Stimulated activated CD4-positive, alpha-beta T cell treated with anti-CD3 and anti-CD28 coated beads, Interleukin-4, amount 100 ng/mL, for 1 hour (primary cell): ENCODE measurements at places on chromosomes 13 and 19.

GRCh38 chr19:4374498-4375163 is 25.7 kb downstream of the SH3GL1 start:
- no peak for DNase-seq

- DNase-seq: no peak
Observed at GRCh38 chr19:4234142-4234861, 5.0 kb downstream of the EBI3 start.

DNA sequence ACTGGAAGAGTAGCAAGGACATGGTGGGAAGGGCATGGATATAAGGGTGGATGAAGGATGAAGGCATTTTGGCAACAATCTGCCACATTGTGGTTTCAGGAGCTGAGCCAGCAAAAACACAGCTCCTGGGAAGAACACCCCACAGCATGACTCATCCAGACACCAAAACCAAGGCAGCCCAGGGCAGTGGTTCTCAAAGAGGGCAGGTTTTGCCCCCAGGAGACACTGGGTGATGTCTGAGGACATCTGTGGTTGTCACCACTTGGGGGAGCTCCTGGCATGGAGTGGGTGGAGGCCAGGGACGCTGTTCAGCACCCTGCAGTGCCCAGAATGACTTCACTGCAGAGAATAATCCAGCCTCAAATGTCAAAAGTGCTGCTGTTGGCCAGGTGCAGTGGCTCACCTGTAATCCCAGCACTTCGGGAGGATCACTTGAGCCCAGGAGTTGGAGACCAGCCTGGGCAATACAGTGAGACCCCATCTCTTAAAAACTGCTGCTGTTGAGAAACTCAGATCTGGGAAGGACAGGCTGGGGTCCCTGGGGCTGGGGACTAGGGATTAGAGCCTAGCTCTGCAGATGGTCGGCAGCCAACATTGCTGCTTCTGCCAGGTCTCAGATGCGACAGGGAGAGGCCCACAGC is 16.1 kb downstream of the ZFR2 start:
- peak; percentile 23 for DNase-seq

DNA sequence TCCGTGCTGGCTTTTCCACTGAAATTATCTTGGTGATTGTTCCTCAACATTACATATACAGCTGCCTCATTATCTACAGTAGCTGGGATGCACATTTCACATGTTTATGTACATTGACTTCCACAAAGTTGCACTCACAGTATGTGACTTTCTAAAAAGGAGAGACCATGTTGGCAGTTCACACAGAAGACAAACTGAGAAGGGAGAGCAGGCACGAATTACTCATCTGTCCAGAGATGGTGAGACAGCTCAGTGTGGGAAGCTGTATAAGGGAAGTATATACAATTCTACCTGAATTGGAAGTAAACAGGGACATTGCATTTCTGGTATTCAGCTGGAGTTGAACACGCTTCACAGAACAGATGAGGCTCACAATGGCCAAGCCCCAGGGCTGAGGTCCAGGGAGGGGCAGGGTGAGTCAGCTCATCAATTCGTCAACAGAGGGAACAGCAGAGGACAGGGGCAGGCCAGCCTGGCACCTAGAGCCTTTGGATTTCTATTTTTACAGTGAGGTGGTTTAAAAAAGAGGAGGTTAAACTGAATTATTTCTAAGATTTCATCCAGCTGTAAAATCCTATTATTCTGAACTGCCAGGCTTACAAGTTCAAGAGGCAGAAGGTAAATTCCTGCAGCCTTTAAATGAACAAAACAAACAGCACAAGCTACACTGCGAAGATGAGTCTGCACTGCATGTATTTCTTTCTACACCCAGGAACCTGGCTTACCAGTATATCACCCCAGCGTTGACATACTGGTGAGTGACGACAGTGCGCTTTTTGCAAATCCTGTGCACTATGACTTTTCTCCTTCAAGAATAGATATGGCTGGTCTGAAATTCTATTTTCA is 9.8 kb downstream of the PARP4 start:
- no peak for DNase-seq

- DNase-seq: no peak
Observed at GRCh38 chr19:13010038-13010991, 15.0 kb downstream of the NFIX start.

DNA sequence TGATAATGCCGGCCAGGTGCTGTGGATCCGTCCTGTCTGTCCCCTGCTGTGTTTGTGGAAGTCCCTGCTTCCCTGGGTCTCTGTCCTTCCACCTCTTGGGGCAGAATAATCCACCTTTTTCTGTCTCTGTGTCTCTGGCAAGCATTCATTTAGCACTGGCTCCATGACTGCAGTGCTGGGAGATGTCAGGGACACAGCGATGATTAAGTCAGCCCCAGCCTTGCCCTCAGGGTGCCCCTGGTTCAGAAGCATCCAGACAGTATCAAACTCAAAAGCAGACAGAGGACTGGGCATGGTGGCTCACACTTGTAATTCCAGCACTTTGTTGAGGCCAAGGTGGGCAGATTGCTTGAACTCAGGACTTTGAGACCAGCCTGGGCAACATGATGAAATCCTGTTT is 1.5 kb downstream of the HIPK4 start:
- DNase-seq: no peak

GRCh38 chr13:50225193-50226155 is 210.2 kb downstream of the KCNRG start:
- DNase-seq: no peak

DNA sequence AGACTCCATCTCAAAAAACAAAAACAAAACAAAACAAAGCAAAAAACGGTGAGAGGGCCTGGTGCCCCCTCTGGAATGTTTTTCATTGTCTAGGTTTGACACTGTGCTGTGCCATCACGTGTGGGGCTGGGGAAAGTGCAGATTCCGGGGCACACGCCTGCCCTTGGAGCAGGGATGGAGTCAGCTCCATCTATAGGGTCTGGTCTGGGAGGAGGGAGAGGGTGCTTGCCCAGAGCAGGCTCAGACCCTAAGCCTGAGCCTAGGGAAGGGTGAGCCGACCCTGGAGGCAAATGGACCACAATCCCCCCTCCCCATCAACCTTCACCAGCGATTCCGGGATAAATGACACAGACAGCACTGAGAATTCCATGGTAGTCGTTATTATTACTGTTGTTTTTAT is 10.9 kb upstream of the ZBTB32 start:
- DNase-seq: no peak

- no peak for DNase-seq
Observed at GRCh38 chr13:19673473-19674430, 40.3 kb downstream of the MPHOSPH8 start.

DNA sequence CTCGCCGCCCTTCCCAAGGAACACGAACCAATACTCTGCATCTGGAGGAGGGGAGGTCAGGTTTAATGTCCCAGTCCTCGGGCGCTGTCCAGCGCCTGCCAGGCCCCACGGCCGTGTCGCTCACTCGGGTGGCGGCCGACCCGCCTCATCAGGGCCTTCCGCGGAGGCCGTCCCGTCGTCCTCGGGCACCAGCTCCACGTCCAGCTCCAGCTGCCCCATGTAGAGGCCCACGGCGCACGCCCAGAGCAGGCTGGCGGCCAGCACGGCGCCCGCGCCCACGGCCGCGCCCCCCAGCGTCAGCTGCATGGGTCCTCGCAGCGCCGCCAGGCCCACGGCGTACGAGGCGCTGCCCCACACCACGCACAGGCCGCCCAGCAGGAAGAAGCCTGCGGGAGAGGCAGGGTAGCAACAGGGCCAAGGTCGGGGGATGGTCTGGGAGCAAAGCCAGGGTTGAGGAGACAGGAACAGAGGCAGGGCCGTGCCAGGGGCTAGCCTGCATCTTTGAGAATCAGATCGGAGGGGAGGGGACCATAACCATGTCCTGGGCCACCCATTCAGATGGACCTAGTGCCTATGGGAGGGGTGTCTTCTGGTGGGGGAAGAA is 2.5 kb downstream of the TMEM160 start:
- no peak for DNase-seq

- no peak for DNase-seq
Observed at GRCh38 chr19:12205296-12205695, 42.4 kb downstream of the ZNF136 start.

DNA sequence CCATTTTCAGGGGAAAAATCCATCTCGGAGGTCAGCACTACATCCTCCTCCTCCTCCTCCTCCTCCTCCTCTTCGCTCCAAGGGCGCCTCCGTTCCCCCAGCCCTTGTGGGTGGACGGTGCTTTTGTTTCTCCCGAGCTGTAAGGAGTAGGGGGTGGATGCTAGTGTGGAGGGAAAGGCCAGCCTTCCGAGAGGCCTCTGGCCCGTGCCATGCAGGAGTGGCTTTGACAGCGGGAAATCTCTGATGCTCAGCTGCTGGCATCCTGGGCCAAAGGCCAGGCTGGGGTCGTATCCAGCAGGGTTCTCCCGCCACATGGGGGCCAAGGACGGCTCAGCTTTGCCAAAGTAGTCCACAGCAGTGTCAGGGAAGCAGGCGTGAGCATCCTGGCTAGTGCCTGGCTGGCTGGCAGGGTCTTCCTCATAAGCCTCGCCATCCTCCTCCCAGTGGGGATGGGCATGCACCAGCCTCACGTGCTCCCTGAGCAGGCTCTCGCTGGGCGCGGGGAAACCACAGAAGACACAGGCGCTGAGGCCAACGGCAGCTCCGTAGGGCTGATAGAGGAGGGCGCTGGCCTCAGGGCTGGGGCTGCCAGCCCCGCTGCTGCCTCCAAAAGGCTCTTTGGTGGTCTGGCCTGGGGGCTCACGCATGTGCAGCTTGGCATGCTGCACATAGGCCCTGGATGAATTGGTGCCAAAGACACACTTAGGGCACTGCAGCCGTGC is 10.5 kb downstream of the WIZ start:
- DNase-seq: no peak

- no peak for DNase-seq
Observed at GRCh38 chr13:77918391-77919245, at the start of gene EDNRB. Gene EDNRB, minus strand, starts transcription at chr13:77918831. Its CDS starts 258 bp downstream, at chr13:77918573.

DNA sequence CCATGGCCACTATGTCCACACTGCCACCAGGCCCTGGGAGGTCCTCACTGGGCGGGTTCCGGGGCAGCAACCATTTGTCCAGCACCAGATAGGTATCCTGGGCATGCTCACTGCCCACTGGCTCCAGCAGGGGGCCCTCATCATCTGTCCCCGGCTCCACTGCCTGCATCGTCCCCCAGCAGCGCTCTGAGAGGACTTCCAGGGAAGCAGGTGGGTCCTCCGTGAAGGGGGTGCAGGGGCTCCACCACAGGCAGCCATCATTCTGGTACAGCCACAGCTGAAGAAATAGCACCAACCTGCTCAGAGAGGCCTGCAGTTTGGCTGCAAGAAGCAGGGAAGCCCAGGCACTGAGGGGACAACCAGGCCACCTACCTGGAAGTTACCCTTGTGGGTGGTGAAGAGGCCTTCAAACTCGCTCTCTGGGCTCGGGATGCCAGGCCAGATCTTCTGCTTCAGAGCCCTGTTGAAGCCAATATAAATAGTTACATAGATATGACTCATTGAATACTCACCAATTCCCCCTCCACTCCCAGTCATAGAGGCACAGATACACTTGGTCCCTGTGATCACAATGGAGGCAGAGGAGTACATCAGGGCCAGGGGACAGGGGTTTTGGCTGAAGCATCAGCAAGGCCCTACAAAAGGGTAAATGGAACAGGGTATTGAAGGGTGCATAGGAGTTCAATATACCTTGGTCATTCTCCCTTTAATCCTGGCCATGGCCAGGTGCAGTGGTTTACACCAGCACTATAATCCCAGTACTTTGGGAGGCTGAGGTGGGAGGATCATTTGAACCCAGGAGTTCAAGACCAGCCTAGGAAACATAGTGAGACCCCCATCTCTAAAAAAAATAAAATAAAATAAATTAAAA is 4.1 kb downstream of the SWSAP1 start:
- no peak for DNase-seq

DNA sequence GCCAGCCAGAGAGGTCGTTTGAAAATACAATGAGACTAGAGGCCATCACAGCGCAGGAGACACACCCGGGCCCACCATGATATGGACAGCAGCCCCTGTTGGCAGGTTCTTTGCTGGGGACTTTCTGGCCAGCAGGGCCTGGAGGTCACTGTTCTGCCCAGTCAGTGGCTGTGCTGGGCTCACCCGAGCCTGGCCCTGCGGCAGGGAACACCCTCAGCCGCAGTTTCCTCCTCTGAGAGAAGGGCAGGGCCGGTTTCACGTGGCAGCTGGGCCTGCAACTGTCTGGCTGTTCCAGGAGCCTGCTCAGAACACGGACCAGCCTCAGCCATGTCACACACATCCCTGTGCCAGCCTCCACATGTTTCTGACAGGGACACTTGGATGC is 39.4 kb downstream of the ADPRHL1 start:
- no peak for DNase-seq

GRCh38 chr13:92649140-92649813 is 577.3 kb upstream of the GPC6 start:
- DNase-seq: no peak

GRCh38 chr13:45941261-45941660 is 89.7 kb upstream of the SIAH3 start:
- DNase-seq: no peak

DNA sequence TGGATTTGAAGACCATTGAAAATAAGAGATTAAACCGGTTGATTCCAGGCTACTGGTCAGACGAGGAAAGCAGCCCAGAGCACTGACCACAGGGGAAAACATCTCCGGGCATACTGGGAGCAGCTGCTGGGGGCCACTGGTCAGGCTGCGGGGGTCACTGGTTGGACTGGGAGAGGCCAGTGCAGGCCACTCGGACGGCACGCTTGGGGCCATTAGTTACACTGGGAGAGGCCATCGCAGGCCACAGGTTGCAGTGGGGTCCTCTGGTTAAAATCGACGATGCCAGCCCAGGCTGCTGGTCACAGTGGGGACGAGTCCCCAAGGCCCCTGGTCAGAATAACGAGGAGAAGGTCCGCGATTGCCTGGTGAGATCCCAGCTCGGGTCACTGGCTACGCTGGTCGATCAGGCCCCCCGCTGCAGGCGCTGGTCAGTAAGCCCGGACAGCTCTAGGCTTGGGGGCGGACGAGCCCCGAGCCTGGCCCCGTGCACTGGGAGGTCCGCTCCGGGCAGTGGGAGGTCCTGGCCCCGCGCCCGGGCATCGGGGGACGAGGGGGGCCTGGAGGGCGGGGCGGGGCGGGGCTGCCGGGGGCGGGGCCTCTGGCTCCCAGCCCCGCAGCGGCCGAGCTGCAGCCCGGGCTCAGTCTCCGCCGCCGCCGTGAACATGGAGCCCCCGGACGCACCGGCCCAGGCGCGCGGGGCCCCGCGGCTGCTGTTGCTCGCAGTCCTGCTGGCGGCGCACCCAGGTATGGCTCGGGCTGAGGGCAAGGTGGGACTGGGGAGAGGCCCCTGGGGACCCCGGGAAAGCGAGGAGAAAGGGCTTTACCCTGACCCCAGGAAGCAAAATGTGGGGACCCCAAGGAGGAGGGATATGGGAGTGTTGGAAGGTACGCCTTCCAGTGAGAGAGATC is at the start of gene BCAM:
Gene BCAM (plus strand): TSS at position 641 of the 909 bp plus-strand sequence. CDS start 22 bp downstream, at position 663.
- DNase-seq: no peak
